ENCODE measurements at places on chromosomes 3 and 15.

DNA sequence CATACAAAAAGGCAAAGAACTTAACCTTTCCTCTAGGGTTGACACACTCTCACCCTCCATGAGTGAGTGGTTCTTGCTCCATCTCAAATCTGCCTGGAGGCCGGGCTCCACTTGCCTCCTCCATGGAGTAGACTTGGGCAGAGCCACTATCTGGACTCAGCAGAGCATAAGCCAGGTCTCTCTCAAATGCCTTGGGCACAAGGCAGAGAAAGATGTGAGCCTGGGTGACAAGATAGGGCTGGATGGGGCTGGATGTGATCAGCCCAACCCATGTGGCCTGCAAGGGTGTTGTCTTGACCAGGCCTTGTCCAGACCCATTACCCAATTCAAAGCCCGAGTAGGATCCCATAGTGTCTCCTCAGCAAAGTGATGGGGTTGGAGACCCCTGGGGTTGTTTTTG, 4.2 kb upstream of the RPL29 start:
- DNase-seq = no peak

GRCh38 chr3:127887321-127887720, 27.7 kb upstream of the KBTBD12 start:
- DNase-seq = no peak

DNA sequence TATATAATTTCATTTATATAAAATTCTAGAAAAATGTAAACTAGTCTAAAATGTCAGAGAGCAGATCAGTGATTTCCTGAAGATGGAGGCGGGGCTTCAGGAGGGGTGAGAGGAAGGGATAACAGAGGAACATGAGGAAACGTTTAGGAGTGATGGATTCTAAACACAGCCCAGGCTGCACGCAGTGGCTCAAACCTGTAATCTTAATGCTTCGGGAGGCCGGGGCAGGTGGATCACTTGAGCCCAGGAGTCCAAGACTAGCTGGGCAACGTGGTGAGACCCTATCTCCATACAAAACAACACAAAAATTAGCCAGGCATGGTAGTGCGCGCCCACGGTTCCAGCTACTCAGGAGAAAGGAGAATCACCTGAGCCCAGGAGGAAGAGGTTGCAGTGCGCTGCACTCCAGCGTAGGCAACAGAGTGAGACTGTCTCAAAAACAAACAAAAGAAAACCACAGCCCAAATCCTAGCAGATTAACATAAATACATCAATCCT, 18.0 kb upstream of the IQCF1 start:
- DNase-seq = no peak

- no peak for DNase-seq
These were observed 66.5 kb upstream of the TBL1XR1 start for GRCh38 chr3:177263615-177264368.

GRCh38 chr3:9111866-9112265, 137.6 kb downstream of the SRGAP3 start:
- no peak for DNase-seq

GRCh38 chr3:41202834-41203345, 3.6 kb downstream of the CTNNB1 start:
- DNase-seq = no peak

- no peak for DNase-seq
These were observed 97.3 kb downstream of the SLCO3A1 start for GRCh38 chr15:91950631-91951329.

DNA sequence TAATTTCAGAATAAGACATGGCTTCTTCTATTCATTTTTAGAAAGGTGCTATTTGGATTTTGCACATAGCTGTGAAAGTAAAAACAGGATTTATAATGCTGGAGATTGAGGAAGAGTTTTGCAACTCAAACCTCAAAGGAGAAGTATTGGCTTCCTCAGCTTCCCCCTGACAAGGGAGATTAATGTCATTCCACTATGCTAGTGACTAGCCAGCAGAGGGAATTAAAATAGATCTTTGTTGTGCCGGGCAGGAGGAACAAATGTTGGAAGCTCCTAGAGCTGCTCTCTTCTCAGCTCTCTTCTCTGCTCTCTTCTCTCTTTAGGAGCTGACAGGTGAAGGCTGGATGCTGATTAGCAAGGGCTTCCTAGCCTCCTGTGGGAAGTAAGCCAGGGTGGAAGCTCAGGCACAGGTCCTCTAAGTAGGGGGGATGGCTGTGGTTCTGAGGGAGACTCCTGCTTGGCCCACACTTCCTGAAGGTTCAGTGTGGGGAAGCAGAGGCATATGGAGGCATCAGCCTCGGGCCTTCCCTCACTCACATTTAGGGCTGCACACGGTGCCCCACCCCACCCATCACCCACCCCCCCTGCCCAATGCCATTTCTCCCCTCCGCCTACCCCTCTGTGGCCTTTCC, 29.6 kb downstream of the CX3CR1 start:
- no peak for DNase-seq

DNA sequence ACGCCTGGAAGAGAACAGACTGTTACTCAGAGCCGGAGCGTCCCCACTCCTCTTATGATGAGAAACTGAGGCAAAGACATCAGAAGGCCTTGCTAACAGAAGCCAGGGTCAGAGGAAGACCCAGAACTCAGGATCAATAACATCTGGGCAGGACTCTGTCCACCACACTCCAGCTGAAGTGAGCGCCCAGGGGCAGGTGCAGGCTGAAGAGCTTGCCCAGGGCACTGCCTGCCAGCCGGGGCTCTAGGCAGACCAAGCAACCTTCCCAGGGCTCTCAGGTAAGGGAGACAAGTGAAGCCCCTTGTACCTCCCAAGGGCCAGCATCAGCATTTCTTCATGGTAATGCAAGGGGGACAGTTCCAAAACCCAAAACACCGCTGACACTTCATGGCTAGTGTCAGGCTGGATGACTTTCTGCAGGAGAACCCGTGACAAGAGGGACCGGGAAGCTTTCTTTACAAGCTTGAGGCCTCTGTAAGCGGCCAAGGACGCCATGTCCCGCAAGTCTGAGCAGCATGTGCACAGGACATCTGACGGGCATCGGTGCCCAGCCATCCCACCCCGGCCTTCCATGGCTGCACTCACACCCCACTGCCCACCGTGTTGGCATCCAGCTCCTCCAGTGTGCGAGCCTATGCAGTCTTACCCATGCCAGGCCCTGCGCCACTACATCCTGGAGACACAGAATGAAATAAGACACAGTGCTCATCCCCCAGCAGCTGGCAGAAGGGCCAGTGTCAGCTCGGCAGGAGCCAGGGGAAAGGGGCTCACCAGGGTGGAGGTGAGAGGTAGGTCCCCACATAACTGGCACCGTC, 14.1 kb downstream of the XXYLT1 start:
- no peak for DNase-seq

DNA sequence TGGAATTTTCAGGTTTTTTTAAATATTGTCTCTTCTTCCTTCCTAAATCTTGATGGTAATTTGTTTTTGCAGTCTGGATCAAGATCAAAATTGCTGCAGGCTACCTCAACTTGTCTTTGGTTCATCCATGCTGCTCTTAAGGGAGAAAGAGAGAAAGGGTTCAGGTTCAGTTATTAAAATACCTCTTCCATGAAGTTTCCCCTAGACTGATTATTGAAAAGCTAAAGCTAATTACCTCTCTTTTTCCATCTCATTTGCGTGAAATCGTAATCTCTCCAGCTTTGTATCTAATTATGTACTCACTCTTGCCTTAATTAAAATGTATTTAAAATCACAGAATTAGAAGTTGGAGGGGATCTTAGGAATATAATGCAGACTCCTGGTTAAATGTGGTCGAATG, 52.7 kb downstream of the SLC28A2 start:
- no peak for DNase-seq

DNA sequence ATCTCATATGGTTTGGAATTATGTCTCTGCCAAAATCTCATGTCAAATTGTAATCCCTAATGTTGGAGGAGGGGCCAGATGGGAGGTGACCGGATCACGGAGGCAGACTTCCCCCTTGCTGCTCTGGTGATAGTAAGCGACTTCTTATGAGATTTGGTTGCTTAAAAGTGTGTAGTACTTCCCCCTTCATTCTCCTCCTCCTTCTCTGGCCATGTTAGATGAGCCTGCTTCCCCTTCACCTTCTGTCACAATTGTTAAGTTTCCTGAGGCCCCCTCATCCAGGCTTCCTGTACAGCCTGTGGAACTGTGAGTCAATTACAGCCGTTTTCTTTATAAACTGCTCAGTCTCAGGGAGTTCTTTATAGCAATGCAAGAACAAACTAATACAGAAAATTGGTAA, 51.1 kb downstream of the NEDD4 start:
- no peak for DNase-seq

DNA sequence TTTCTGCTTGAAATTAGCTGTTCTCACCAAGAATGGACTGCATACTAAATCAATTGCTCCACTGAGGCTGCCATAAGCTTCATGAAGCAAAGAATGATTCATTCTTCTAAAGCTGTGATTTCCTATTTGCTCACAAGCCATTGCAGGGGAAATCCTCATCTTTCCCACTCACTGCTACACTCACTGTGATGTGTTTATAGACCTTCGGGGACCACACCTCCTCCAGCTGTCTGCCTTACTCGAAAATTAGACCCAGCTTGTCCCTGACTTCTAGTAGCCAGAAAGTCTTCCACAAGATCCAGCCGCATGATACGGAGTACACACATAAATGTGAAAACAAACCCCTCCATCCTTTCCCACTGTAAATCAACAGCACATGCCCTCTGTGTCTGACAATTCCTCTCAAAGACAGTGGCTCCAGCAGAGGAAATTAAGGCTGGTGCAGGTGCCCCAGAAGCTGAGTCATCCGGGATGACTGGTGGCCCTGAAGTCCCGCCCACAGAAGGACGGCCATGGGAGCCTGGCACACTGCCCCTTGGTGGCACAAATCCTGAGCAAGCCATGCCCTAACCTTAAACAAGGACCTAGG, 172.0 kb downstream of the STT3B start:
- DNase-seq = no peak

GRCh38 chr3:30693470-30694120, 87.2 kb downstream of the TGFBR2 start:
- peak; percentile 38 for DNase-seq

DNA sequence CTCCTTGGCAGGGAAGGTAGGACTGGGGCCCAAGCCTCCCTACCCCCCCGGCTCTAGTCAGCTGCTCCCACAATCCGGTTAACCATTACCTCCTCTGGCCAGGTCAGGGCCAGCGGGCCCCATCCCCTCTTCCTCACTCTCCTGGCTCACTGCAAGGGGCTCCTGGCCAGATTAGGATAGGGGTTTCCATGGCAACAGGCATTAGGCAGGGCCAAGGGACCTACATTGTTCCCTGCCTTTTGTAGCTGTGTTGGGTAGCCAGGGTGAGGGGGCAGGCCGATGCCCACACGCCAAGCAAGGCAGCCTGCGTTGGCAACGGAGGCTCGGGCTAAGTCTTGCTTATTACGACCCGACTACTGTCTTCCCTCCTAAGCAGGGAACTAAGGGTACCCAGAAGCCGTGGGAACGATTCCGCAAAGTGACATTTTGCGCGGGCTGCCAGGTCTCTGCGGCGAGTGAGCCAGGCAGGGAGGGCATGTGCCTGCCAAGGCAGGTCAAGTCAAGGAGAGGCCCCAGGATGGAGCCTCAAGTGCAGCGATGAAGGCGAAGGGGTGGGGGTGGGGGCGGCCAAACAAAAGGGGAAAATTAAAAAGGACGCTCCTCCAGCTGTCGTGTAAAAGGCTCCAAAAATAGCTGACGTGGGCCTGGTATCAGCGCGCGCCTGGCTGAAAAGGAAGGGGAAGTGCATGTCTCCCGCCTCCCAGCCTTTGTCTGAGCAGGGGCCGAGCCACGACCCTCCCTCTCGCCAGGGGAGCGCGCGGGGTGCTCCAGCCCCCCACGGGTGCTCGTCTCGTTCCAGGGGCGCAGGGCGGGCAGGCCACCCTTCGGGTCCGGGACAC, 919 bp downstream of the IDH2 start:
- no peak for DNase-seq

GRCh38 chr15:67125589-67126502, 60.4 kb downstream of the SMAD3 start:
- DNase-seq = no peak

- no peak for DNase-seq
These were observed 35.9 kb upstream of the KPNA4 start for GRCh38 chr3:160601288-160601687.

DNA sequence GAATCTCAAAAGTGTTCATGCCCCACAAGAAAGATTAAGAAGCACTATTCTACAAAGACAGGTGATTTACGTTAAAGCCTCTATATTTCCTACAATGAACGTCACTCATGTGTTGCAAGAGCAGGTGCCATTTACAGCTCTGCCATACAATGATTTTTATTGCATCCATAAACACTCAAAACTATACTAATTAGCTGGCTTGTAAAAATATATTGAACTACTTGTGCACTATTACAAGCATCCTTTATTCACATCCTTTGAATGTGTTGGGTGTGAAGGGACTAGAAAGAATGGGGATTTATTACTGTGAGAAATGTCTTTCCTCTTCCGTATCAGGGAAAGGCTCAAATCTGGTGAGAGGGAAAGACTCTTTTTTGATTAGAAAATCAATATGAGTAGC, 50.7 kb upstream of the C3orf49 start:
- DNase-seq = no peak

- DNase-seq = no peak
These were observed 8.9 kb upstream of the PLOD2 start for GRCh38 chr3:146169891-146170290.

- no peak for DNase-seq
These were observed 797.6 kb upstream of the ARRDC4 start for GRCh38 chr15:97162805-97163495.

DNA sequence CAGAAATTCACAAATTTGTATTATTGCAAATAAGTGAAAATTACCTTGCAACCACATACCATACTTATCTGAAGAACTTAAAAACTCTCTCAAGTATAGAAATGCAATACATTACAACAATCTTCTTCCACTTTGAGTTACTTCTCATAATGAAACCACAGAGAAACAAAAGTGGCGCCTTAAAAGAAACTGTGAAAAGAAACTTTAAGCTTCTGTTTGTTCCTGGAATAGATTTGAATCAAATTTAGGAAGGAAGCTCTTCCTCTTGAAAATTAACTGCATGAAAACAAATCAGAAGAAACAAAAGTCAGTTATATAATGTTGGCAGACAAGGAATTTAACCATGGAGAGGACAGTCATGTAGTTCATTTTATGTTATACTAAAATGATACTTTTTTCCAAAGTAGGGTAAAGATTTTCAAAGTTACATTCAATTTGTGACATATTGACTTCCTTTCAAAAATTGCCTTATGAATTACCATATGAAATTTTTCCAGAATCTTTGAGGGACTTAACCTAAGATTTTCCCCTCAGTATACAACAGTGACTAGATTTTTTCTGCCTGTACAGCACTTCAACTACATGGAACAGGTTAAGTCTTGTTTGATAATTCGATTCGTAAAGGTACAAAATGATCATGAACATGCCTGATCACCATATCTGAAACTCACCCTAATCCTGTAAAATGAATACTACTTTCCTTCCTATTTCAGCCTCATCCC, 57.6 kb upstream of the TNFSF10 start:
- no peak for DNase-seq

- no peak for DNase-seq
These were observed 53.1 kb downstream of the SLC30A4 start for GRCh38 chr15:45469441-45469840.

All from activated T-cell treated with anti-CD3 and anti-CD28 coated beads, Interleukin-2, amount 50 U/mL, for 4 hours (primary cell).